ENCODE measurements at places on chromosomes 3 and 15.
A peak's percentile ranks its signal among the peaks of the same experiment; 100 is the strongest.

DNA sequence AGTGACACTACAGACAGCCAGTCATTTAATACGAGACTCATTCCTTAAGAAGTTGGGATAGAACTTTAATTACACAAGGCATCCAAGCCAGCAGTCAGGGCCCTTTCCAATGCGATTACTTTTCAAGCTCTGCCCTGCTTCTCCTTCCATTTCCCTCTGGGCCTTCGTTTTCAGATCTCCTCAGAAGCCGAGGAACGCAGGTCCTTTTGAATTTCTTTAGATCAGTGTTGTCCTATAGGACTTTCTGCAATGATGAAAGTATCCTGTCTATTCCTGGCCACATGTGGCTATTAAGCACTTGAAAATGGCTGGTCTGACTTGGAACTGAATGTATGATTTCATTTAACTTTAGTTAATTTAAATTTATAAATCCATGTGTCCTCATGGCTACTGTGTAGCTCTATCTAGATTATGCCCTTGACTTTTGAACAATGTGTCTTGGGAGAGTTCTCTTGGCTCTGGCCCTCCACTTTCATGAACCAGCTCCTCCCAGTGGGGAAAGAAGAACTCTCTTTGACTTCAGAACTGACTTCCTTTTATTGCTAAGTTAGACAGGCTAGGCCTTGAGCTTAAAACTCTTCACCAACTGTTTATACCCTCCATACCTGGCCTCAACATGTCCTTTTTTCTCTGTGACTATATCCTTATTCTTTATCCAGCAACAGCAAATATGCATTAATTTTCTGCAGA, 22.6 kb downstream of the TGFBR2 start:
- peak; percentile 60 for DNase-seq

DNA sequence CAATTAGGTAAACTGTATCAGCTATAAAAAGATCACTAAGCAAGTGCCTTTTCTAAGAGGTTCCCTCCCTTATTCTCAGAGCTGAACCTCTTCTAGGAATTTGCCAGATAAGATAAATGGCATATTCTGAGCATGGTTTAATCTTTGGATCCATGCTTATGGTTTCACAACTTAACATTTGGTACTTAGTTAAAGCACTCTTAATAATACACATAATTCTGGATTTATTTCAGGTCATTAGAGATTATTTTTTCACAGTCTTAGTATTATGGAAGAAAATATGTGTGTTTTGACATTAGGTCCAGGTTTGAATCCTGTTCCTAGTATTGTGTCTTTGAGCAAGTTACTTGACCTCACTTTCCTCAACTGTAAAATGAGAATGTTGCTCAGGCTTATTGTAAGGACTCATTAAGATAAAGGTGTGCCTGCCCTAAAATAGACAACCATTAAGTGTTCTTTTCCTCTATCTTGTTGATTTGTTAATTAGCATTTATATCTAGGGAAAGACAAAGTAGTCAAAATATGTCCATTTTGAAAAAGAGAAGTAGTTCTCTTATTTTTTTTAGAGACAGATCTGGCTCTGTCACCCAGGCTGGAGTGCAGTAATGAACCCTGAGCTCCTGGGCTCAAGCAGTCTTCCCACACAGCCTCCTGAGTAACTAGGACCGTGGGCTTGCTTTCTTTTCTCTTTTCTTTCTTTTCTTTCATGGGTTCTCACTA, 43.4 kb downstream of the TSC22D2 start:
- no peak for DNase-seq

- DNase-seq = no peak
These were observed 47.6 kb upstream of the TRPM1 start for GRCh38 chr15:31149088-31149505.

GRCh38 chr15:39574427-39574826, 6.5 kb upstream of the THBS1 start:
- DNase-seq = no peak

DNA sequence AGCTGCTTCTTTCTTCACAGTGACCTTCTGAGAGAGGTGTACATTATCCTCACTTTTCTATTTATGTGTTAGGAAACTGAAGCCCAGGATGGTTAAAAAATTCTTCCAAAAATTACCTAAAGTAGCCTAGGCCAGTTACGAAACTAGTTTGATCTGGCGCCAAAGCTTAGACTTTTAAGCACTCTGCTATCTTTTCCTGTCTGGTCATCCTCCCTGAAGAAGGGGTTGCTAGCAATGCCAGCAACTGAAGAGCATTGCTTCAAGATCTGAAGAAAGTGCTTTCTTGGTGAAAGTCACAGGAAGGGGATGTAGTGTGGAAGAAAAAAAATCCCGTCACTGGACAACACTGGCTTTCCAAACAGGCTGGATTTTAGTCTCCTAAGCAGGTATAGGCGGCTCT, 618.8 kb upstream of the GRM7 start:
- DNase-seq = no peak

DNA sequence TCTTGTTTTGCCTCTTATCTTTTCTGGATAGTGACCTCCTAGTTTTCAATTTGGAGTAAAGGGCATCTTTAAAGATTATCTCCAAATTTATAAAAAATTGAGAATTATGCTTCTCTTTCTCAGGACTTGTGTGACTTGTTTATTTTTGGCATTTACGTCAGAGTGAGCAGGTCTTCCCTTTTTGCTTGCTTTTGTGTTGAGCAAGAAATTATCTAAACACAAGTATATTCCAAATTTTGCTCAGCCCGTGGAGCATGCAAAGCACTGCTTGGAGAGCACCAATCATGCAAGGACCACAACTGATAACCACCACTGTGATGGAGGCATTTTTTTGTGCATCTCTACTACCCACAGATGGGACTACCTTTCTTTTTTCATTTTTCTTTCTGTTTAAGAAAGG, 7.1 kb downstream of the SLC25A26 start:
- no peak for DNase-seq

GRCh38 chr3:34419801-34420200, 621.4 kb downstream of the PDCD6IP start:
- DNase-seq = no peak

DNA sequence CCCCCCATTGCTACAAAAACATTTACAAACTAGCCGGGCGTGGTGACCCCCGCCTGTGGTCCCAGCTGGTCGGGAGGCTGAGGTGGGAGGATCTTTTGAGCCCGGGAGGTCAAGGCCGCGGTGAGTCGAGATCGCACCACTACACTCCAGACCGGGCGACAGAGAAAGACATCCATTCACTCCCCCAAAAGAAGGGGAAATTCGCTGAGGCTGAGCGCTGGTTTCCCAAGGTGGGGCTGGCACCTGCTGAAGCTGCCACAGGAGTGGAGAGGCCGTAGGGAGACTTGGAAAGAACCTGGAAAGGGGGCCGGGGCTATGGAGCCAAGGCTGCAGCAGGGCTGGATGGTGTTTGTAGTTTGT, 732 bp upstream of the CRTC3 start:
- DNase-seq = no peak

DNA sequence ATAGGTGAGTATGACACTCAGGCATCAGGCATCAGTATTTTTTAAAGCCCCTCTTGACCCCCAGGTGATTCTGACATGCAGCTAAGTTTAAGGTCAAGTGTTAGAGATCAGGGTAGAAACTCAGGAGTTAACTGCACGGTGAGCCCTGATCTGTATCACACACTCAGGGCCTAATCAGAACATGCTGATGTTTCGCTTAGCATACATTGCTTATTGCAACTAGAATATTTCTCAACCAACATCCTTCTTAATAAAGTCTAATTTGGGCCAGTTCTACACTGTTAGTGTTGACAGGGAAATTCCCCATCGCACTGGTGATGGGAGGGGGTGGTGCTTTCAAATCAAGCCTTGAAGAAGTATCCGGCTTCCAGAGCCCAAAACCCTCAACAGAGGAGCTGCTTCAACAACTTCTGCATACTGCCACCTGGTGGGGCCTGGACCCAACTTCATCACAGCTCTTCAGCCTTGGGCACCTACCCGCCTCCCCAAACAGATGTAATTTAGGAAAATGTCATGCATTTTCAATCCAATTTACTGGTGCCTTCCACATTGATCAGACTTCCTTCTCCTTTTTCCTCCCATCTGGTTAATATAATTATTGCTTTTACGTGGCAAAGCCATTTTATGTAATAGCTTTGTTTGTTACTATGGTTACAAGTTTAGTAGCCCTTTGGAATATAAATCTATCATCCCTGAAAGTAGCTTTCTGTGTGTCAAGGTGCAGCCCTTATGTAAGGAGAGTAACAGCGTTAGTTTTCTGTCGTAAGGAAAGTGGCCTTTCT, 312.2 kb downstream of the RORA start:
- peak; percentile 72 for DNase-seq

DNA sequence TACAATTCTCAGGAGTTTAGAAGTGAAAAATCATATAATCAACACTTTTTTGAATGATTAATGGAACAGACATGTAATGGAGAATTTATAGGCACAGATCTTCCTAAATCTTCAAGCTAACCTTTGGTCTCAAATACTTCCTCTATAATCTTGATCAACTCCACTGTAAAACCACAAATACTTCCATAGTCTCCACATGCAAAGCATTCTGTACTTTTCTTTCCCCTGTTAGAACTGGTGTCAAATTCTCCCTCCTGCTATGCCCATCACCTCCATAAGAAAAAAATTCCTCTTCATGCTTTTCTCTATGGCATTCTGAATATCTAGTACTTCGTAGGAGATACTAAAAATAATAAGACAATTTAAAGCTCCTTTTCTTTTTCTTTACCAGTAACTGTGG, 214.3 kb downstream of the ADAMTS9 start:
- DNase-seq = no peak

DNA sequence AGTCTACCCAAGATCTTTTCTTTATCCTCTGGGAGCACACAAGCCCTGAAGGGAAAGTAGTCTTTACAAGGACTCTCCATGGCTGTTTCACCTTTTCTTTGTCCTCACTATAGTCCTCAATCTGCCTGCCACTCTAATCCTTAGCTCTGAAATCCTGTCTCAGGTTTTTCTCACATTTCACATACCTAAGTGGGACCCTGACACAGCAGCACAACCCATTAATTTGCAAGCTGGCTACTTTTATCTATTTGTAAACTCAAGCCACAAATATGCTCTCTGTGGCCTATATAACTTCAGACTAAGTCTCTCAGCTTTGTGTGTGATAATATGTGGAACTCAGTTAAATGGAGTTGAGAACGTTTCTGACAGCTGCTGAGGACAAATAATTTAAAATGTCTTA, 19.8 kb downstream of the SIN3A start:
- no peak for DNase-seq

DNA sequence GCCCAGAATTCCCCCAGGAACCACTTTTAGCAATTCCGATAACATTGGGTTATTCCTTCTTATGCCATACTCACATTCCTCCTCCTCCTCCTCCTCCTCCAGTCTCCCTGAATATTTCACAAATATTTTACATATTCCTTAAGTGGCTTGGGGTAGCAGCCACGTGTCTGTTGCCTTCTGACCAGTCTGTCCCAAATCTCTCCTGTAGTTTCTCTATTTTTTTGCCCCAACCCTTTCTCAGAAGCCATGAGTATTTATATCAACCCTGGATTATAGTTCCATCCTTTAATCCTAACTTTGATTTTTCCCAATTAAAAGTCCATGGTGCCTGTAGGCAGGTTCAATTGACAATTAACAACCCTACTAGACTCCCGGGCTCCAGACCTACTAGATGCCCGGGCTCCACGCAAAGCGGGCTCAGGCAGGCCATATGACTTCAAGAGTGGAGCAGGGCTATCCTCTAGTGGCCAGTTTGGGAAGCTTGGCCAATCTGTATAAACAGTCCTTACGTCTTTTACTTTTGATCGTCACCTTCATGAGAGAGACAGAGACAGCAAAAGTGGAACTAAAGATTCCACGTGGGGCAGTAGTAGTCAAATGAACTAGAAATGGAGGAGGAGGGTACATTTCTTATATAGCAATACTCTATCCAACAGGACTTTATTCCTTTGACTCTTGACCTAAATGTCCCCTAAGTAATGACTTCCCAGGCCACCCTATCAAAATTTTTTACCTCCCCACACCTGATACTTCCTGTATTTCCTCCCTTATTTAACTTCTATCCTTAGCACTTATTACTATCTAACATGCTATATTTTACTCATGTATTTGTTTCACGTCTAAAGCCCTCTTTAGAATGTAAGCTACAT, 69.7 kb downstream of the USF3 start:
- DNase-seq = peak; percentile 87

DNA sequence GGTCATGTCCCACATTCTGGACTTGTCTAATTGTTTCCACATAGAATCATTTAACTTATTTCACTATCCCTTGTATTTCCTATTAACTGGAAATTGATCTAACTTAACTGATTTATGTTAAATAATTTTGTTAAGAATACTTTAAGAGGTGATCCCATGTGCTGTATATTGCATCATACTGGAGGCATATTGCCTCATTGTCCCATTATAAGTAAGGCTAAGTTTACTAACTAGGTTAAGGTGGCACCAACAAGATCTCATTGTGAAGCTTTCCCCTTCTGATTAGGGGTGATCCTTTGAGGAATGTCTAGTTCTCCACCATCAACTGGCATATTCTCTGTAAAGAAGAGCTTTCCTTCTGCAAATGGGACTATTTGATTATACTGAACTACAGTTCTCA, 24.4 kb downstream of the MAP1A start:
- DNase-seq = no peak

DNA sequence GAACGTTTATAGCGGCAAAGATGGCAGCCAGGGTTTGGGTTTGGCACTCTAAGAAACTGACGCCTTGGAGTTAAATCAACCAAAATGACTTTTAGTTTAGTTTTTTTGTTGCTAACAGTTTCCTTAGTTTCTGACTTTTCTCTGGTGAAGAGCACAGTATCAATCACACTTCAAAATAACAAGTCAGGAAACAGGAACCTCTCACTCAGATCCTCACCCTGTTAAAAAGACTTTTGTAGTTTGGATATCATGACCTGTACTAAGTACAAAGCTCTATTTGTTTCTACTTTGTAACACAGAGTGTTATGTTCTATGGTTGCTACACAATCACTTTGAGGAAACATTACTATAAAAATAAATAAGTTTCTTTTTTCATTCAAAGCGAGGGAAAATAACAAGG, 51.1 kb downstream of the ATP10A start:
- DNase-seq = no peak

GRCh38 chr3:123642957-123643330, 58.1 kb upstream of the HACD2 start:
- no peak for DNase-seq

DNA sequence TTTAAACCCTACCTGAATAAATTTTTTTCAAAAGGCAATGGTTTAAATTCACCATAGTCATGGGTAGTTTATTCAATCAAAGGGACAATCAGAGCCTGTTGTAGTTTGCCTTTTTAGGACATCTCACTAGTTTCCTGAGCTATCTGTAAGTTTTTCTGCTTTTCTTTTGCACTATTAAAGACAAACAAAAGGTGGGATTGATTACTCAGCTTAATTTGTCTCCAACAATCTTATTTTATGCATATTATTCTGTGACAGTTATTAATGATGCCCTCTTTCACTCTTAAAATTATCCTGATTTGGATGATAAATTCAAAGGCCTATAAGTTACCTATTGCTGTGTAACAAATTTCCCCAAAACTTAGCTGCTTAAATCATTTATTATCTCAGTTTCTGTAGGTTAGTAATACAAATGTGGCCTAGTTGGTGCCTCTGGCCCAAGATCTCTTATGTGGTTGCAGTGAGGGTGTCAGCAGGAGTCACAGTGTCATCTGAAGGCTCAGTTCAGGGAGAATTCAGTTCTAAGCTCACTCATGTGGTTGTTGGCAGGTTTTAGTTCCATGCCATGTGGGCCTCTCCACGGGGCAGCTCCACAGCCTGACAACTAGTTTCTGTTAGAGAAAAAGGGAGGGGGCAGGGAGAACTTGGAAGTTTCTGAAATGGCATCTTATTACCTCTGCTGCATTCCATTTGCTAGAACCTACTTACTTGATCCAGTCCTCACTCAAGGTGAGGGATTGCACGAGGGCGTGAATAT, 16.0 kb downstream of the ARMC8 start:
- DNase-seq = no peak

- DNase-seq = peak; percentile 49
These were observed 9.2 kb upstream of the SEMA4B start for GRCh38 chr15:90191794-90192509.

GRCh38 chr3:21534462-21534861, 216.5 kb downstream of the ZNF385D start:
- DNase-seq = no peak
